Occipital lobe (tissue), 3 donors: ENCODE measurements at places on chromosomes 4 and X.

DNA sequence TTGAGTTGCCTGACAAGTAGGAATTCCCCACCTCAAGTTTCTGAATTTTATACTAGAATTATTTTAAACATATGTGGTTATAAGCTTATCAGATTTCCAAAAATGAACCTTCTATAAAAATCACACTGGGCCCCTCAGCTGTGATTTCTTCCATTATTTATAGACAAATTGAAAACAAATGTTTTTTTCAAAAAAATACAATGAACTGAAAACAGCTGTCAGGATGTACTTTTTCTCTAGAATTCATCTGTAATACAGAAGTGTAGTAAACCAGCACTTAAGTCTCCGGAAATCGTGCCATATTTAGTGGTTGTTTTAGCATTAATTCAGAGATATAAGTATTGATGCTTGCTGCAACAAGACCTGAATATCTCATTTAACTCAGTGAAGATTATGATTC lies 74.0 kb downstream of the SPRY1 start:
- DNase-seq = no peak

DNA sequence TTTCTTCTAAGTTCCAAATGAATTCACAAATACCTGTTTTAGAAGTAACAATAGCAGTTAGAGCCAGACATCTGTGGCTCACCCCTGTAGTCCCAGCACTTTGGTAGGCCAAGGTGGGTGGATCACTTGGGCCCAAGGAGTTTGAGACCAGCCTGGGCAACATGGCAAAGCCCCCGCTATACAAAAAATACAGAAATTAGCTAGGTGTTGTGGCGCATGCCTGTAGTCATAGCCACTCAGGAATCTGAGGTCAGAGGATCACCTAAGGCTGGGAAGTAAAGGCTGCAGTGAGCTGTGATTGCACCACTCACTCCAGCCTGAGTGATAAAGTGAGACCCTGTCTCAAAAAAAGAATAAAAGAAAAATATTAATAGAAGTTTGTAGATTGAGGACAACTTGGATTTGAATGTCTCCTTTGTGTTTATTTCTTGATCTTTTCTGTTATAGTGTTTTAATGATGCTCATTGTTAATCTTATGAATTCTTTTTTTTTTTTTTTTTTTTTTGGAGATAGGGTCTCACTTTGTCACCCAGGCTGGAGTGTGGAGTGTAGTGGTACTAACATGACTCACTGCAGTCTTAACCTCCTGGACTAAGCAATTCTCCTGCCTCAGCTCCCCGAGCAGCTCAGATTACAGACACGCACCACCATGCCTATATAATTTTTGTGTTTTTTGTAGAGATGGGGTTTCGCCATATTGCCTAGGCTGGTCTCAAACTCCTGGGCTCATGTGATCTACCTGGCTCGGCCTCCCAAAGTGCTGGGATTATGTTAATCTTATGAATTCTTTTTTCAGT lies 30.7 kb upstream of the RAPGEF2 start:
- DNase-seq = no peak

GRCh38 chr4:88807499-88807898 lies 109.9 kb upstream of the NAP1L5 start:
- no peak for DNase-seq

- no peak for DNase-seq
Observed at GRCh38 chr4:20662851-20663250, 37.4 kb upstream of the PACRGL start.

DNA sequence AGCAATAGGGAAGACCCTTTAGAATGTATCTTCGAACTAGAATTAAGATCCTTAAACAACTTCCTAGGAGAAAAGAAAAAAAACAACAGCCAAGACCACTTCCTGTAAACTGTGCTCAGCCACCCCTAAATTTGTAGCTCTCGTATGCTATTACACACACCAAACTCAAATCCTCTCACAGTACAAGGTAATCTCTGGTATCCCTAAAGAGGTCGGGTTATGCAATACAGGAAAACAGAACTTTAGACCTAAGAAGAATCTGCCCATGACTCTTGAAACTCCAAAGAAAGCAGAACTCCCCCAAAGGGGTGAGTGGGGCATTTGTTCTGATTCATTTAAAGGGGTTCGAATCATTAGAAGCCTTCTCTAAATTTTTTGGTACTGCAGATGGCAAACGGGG lies 170.9 kb upstream of the CASK start:
- no peak for DNase-seq

DNA sequence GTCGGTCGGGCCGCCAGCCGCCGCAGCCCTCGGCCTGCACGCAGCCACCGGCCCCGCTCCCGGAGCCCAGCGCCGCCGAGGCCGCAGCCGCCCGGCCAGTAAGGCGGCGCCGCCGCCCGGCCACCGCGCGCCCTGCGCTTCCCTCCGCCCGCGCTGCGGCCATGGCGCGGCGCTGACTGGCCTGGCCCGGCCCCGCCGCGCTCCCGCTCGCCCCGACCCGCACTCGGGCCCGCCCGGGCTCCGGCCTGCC lies 213 bp downstream of the NFKB1 start:
- DNase-seq = no peak

DNA sequence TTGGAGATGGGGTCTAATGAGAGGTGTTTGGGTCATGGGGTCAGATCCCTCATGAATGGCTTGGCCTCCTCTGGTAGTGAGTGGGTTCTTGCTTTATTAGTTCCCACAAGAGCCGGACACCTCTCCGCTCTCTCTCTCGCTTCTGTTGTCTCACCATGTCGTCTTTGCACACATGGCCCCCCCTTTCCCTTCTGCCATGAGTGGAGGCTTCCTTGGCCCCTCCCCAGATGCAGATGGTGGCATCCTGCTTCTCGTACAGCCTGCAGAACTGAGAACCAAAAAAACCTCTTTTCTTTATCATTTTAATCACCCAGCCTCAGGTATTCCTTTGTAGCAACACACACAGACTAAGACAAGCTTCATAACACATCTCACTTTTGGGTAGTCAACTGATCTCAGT lies 49.6 kb upstream of the SPRY1 start:
- no peak for DNase-seq

DNA sequence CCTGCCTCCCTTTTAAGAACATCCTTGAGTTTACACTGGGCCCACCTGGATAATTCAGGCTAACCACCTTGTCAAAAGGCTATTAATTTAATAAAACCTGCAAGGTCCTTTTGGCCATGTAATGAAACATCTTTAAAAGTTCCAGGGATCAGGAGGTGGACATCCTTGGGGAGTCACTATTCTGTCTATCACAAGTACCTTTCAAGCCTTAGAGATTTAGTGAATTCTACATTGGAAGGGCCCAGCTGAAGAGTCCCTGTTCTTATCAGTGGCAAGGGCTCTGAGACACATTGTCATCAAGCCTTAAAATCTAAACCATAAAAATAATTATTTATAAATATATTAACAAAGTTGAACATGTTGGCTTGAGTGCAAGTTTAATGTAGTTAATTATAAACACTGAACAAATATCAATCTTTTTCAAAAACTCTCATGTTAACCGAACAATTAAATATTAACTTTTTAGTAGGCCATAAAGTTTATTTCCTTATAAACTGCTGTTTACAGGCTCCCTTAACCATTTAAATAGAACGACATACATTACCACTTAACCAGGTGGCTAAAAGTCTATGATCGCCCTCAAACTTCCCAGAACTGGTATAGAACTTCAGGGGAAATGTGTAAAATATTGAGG lies 104.4 kb upstream of the CBR4 start:
- no peak for DNase-seq

DNA sequence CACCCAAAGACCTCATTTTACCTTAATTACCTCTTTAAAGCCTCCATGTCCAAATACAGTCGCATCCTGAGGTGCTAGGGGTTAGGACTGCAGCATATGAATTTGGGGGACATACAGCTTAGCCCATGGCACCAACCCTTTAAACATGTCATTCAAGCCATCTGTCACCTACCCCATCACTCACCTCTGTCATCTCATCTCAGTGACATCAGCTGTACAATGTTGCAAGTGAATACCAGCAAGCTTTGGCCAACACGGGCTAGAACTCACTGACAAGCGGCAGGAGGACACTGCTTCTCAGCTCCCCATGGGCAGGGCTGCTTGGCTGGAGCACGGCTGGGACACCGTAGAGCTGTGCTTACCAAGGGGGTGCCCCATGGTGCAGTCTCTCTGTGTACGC lies 107.5 kb downstream of the STK32B start:
- DNase-seq = no peak

- DNase-seq = no peak
Observed at GRCh38 chr4:126719852-126720251, 912.9 kb upstream of the INTU start.

- no peak for DNase-seq
Observed at GRCh38 chr4:32879913-32880312, 2159.7 kb downstream of the PCDH7 start.

DNA sequence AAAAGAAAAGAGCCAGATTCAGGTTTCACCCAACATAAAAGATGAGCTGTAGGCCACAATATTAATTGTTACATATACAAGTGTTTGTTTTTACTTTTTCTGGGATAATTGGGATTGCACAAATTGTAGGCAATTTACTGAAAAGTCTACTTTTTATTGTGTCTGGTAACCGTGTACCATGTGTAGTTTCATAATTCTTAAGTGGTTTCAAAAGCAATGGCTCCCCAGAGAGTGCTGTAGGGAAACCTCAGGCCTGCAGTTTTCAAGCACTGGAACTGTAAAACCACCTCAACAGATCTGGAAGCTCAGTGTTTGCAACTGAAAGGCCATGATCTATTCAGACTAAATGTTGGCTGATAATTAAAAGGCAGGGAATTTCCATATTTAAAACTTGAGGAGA lies 53.9 kb upstream of the MMAA start:
- no peak for DNase-seq

GRCh38 chr4:62709618-62710252 lies 1509.6 kb downstream of the ADGRL3 start:
- no peak for DNase-seq
